ENCODE measurements at places on chromosomes 5 and 9.

DNA sequence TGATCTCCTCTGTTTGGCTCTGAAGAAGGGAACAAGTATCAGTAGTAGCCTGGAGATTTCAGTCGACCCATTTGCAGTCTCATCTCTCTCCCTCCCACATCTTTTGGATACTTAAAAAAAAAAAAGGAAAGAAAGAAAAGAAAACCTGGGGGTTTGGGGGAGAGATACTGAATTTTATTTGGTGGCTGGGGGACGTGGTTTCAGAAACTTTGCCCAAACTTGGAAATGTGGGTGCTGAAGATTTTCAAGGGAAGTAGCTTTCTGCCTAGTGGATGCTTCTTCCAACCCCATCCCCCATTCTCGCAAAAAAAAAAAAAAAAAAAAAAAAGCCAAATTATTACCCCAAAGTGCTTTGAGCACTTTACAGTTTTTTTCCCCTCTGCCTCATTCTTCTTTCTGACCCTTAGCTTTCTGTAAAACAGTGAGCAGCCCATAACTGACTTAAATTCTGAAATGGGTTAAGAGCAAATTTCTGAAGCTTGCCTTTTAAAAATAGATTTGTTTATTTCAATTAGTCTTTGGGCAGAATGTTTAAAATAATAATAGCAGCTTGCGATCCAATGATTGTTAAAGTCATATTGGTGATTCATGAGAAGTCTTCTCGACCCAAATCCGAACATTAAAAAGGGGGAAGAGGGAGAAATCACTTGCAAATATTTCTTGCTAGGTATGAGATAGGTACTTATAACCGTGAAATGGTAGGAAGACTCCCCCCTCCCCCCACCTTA is 894 bp downstream of the FST start:
- no peak for DNase-seq

DNA sequence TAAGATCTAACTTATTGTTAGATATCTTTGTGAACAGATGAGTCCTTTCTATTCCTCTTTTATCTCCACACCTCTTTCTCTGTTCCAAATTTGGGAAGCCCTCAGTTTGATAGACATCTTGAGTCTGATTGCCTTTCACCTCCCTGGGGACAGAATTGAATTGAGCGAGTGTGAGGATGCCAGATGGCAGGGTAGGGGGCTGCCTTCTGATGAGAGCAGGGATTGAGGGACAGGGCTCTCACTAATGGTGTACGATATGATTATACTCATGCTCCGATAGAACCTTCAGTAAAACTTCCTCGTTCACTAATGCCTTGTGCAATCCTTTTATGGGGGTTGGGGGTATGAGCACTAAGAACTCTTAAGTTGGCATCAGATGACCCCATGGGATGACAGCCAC is 172.1 kb upstream of the DAP start:
- DNase-seq = no peak

DNA sequence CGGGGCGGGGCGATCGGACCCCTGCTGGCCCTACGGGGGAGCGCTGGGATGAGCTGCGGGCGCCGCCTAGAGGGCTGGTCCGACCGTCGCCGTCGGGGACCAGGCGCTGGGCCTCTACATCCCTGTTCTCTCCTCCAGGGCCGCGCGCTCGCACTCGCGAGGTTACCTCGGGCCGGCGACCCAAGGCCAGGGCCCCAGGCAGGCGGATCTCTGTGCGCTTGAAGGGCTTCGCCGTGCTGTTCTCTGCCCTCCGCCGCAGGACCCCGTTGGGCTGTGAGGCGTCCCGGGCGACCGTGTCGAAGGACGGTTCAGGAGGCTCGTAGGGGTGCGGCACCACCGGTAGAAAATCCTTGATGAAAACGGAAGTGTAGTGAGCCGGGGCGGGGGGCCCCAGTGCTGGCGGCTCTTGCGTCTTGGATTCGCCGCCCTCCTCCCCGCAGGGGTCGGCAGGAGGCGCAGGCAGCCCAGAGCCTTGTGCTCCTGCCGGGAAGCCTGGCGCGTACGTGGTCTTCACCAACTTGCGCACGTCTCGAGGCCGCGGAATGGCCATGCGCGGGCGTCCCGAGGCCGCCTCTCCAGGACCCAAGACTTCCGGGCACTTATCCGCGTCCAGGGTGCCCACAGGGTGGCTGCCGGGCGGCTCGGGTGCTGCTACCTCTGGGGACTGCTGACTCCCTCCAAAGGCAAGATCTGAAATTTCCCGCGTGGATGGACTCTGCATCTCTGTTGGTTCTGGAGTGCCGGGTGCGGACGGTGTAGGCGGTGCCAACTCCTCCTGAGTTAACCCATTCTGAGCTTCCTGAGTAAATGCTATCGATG is 2.0 kb downstream of the PROB1 start:
- DNase-seq = peak; percentile 81

DNA sequence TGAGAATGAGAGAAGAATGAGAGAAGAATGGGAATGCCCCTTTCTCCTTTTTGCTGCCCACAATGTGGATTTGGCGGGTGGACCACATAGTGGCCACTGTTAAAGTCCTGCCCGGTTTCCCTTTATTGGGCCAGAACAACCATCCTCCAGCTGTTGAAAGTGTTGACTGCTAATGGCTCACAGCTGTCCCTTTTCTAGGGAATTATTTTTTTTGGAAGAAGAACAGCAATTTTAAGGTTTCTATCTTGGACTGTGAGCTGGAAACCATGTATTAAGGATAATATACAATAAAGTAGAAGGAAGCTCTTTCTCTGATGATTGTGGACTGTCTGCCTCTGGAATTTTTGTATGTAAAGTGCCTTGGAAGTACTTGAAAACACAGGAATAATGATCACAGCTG is 185.9 kb downstream of the DMRT2 start:
- DNase-seq = no peak

DNA sequence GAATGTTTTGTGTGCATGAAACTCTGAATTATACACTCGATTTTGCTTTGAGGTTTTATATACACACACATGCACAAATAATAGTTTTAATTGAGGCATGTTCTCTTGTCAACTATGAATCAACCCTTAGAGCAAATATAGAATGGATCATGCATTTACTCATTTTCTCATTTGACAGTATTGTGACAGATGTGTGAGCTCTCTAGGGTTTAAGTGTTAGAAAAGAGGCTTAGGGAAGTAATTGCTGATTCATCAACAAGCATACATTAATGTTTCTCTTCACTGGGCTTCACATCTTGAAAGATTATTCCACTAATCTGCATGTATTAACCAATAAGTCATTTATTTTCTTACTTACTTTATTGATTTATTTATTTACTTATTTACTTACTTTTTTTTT is 1356.8 kb upstream of the ACO1 start:
- DNase-seq = no peak

DNA sequence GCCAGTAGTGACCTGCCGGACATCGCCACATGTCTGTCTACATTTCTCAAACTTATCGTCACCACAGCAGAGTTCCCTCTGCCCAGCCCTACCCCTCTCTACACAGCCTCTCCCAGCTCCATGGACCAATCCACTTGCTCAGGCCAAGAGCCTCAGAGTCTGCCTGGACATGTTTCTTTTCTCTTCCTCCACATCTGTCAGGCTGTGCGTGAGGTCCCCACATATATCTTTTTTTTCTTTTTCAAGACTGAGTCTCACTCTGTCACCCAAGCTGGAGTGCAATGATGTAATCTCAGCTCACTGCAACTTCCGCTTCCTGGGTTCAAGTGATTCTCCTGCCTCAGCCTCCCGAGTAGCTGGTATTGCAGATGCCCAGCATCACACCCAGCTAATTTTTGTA is 62.7 kb upstream of the GGTA1 start:
- DNase-seq = no peak

DNA sequence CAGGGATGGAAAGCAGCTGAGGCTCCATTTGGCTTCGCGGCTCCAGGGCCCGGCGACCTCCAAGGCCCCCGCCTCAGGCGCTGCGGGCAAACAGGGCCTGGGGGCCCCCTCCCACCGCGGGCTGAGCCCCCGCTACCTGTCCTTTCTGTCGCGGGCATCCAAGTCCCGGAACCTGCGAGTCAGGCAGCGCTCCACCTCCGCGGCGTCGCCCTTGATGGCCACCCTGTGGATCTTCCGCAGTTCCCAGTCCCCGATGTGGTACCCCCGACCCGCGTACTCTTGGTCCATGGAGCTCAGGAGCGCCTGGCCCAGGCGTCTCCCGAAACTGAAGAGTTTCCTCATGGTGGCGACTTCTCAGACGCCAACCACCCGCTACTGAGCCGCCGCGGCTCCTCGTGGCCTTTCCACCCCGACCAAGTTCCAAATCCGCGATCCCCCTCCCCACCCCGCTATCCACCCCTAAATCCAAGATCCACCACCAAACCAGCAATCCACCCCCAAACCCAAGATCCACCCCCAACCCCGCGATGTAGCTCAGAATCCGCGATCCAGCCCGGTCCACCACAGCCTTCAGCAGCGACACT is 86.5 kb upstream of the CCDC180 start:
- DNase-seq = no peak

DNA sequence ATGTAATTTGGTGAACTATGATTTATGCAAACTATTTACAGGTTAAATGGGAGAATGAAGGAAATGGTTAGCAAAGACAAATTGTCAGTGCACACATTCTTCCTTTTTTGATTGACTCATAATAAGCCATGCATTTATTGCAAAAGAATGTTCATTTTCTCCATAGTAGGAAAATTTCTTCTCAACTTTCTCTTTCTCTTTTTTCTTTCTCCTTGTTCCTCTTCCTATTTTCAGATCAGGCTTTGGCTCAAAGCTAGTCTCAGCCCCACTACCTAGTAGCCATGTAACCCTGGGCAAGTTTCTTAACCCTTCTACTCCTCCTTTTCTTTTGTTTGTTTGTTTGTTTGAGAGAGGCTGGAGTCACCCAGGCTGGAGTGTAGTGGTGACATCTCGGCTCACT is 156.6 kb downstream of the PIK3R1 start:
- no peak for DNase-seq

- DNase-seq = no peak
Observed at GRCh38 chr5:119274767-119275130, 81.1 kb upstream of the TNFAIP8 start.

GRCh38 chr9:4299005-4299795 is 668 bp downstream of the GLIS3 start:
- DNase-seq = peak; percentile 18

GRCh38 chr5:165559645-165560044 is 2054.2 kb downstream of the MAT2B start:
- no peak for DNase-seq

All from activated CD4-positive, alpha-beta T cell treated with anti-CD3 and anti-CD28 coated beads, Interleukin-2, amount 10 ng/mL, durations not matched to agents 7 days and 5 days (primary cell).